GM23338 (cell line): ENCODE measurements at places on chromosomes 11 and 22. TPM values are rescaled to one million over a fixed set of nuclear protein-coding genes. Genes with fewer than 3 reads are reported as not detected.

DNA sequence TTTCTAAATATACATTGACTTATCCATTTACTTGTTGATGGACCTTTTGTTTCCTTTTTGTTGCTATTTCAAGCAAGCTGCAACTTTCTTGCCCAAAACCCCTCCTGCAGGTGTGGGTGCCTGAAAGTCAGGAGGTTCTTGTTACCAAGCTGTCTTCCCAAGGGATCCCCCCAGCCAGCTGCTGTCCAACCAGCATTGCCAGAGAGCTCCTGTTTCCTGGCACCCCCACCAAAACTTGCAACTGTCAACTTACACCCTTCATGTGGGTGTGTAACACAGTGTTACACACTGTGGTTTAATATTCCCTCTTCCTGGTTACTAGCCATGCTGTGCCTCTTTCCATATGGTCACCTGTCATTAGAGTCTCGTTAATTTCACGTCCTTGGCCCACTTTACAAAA lies 1.6 kb upstream of the KRTAP5-1 start:
- no peak for DNase-seq

GRCh38 chr22:38754751-38755154 lies 1.0 kb downstream of the SUN2 start:
- DNase-seq, result peak; percentile 39

DNA sequence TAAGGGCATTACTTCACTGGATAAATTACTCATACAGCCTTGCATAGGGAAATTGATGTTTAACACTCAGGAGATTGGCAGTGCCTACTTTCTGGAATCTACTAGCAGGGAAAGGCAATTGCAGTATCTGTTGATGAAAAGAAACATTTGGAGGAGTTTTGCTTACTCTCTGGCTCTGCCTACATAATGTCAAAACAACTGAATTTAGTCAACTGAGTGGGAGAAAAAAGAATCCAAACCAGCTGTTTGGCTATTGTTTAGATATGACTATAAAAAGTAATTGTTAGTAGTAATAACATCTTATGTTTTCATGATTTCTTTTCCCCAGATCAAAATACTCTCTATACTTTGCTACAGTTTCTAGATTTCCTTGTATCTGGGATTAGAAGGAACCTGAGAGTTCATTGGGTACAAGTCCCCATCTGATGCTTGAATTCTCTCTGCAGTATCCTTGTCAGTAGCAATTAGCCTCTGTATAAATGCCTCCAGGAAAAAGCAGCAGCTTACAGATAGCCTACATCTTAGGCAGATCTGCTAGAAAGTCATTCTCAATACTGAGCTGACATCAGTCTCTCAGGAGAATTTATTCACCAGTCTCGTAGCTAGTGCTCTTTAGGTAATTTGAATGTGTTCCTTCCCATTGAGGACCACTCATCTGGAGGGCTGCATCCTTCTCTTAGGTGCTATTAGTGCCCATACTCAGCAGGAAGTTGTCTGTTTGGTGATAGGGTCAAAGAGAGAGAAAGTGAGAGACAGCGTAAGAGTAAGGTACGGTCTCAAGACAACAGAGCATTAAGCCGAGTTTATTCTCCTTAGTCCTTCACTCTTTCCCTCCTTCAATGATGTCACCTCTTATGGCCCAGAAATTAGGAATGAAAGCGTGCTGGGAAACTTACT lies 185.9 kb upstream of the CCDC90B start:
- DNase-seq, result no peak

GRCh38 chr11:44939673-44940395 lies 10.8 kb downstream of the TP53I11 start:
- DNase-seq, result peak; percentile 80

DNA sequence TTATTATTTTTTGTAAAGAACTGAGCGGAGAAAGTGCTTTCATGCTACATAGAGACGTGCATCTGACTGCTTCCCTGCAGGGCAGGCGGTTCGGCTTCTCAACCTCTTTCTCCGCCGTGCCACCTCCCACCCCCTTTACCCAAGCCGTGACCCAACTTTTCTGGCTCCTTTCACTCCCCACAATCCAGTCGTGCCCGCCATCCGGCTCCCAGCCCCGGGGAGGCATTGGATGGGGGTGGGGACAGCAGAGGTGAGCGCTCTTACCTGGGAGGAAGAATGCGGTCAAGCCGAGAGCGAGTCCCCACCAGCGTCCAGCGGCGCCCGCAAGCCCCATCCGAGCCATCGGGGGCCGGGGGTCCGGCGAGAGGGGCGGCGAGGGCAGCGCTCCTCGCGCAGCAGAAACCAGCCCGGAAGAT lies 781 bp downstream of the NECTIN1 start:
- no peak for DNase-seq

DNA sequence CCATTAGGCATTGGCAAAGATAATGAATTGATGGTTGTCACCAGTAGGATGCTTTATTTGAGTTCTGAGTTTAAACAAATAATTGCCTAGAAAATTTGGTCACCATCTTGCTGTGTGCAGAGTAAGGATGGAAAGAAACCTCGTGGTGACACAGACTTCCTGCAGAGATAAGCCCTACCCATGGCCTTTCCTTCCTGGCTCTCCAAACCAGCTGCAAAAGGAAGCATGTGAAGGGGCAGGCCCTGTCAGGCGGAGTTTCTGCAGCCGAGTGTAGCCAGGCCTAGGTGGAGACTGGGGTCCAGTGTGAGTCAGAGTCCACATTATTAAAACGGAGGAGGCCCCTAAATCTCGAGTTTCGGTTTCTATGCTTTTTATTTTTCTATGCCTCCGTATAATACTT lies 83.1 kb upstream of the ADSL start:
- DNase-seq, result no peak

DNA sequence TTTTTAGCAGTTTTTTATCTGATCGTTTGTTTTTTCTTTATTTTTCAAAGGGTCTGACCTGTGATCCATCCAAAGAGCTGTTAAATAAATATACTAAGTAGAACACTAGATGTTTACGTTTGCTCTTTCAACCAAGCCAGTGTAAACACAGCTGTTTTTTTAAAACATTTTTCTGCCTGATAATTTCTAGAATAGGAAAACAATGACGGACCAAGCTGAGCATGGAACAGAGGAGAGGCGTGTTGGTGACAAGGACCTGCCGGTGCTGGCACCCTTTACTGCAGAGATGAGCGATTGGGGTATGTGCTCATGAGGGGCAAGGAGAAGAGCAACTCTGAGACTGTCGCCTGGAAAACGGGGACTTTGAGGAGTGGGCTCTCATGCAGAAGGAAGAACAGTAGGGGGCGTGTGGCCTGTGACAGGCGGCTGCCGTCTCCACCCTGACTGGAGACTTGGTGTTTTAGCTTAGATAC lies 28.6 kb upstream of the PANX2 start:
- DNase-seq, result peak; percentile 76

GRCh38 chr22:46569848-46570695 lies 32.7 kb upstream of the CELSR1 start:
- no peak for DNase-seq

DNA sequence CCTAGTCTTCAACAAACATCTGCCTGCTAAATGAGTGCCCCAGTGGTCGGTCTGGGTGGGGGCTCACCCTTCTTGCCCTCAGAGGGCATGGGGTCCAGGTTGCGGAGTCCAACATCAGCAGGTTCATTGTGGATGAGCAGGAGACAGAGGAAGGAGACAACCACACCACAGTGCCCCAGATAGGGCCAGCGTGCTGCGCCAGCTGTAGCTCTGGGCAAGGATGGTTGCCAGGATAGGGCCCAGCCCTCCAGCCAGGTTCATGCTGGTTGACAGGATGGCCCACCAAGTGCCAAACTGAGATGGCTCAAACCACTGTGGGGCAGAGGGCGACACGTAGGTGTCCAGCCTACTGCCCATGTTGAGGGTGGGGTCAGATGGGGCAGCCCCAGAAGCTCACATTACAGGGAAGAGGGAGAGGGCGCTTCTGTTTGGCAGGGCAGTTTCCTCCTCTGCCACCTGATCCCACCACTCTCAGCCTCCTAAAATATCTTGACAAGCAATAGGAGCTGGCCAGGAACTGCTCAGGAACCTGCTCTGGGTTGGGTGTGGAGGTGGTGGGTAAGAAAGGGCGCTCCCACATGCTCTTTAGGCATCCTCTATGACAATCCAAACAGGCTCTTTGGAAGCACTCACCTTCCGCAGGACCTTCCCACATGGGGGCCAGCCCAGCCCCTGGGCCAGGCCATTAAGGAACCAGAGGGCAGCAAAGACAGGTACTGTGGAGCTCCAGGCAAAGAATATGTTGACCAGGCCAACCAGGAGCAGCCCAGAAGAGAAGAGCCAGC lies 2.9 kb downstream of the SLC37A4 start:
- no peak for DNase-seq

DNA sequence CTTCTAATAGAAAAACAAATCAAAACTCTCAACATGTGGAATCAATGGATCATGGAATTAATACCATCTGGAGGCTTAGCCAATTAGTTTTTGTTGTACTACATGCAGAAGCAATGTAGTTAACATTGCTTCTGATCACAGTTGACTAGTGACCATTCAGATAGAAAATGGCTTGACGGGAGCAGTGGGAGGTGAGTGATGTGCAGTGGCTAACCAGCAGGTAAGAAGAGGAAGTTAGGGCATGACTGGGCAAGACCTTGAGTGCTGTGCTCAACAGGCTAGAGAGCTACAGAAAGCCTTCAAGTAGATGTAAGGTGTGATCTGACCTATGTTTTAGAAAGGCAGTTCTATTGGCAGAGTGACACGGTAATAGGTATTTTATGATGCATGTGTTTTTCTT lies 60.7 kb upstream of the ALKBH3 start:
- no peak for DNase-seq

GRCh38 chr11:14380947-14381561 lies 22.1 kb upstream of the RRAS2 start:
- peak; percentile 79 for DNase-seq

The UQCC3 gene
- 13.0 and 15.9 TPM in 2 replicates for total RNA-seq

The UBQLNL gene
- 0.35 and 0.52 TPM in 2 replicates for total RNA-seq

The OR8D4 gene
- total RNA-seq, result 0.14 and 0.74 TPM in 2 replicates

The MRGPRF gene
- total RNA-seq, result 9.0 and 10.8 TPM in 2 replicates

The P2RY2 gene
- 0.85 and 1.6 TPM in 2 replicates for total RNA-seq

The OR5A1 gene
- 0.03 TPM in 1 of 2 replicates, not detected in the other for total RNA-seq

The MFRP gene
- 0.03 TPM in 1 of 2 replicates, not detected in the other for total RNA-seq
